ENCODE measurements at places on chromosomes 7 and 10.

DNA sequence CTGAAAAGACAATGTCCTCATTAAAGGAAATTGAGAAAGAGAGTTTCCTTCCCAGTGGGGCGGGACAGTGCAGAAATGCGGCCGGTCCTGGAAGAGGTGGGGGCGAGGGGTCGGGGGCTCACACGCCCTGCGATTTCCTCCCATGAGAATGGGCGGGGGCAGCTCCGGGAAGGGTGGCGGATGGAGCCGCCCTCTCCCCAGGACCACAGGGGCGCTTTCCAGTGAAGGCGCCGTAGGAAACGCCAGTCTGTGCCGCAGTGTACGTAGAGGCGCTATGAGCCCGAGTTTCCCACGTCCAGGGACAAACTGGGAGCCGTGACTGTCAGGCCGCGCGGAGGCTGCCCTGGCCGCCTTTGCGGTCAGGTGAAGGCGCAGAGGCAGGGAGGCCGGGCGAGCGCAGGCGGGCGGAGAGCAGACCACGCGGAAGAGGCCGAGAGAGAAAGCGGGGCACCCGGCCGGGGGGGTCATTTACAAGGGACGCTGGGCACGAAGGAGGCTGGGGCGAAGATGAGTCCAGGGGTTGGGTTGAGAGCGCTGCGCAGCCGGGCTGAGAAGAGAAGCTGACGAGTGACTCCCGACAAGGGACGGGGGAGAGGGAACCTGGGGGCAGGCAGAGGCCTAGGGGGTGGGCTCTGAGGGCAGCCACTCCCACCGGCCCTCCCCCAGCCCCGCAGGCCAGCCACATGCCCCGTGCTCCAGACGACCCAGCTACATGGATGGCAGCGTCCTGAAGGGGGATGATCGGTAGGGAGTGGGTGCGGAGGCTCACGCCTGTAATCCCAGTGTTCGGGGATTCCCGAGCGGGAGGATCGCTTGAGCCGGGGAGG lies 45.0 kb downstream of the ALOX5 start:
- DNase-seq = peak; percentile 24

GRCh38 chr10:73876157-73876556 lies 1.8 kb upstream of the CAMK2G start:
- no peak for DNase-seq

DNA sequence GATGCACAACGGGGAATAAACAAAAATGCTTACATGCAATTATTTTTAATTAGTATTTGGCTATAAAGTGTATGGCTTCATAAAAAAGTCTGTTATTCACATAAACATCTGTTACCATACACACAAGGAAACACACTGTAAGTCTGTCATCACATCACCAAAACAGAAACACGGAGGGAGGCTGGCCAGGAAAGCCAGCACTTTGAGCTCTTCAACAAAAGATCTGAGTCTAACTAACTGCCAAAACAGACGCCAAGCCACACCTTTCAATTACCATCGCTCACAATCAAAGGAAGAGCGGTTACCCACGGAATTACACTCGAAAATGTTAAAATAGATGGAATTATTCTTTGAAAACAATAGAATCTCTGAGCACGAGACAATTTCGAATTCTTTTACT lies 49.2 kb upstream of the MGMT start:
- no peak for DNase-seq

- DNase-seq = no peak
These were observed 133.9 kb downstream of the DKK1 start for GRCh38 chr10:52447931-52448353.

DNA sequence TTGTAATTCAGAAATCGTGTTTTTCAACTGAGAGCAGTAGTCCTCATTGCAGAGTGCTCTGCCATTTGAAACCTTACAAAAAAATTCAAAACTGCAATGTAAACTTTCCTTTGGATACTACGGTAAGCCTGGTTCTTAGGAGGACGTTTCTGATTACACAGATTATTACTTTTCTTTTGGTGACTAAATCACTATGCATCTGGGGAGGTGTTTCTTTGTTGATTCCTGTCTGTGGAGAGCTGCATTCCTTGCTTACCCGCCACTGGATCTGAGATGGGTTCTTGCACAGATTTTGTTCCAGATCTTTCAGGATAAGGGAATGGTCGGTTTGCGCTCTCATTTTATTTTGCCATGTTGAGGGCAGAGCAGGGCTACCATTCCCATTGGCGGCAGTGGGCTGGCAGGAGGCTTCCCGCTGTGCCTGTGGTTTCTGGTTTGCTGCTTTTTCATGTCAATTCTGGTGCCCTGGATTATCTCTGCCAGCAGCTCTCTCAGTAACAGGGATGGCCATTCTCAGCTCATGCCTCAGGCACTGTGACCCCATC lies 485.1 kb downstream of the GLRX3 start:
- no peak for DNase-seq

- no peak for DNase-seq
These were observed 29.9 kb downstream of the FANK1 start for GRCh38 chr10:125926247-125926646.

DNA sequence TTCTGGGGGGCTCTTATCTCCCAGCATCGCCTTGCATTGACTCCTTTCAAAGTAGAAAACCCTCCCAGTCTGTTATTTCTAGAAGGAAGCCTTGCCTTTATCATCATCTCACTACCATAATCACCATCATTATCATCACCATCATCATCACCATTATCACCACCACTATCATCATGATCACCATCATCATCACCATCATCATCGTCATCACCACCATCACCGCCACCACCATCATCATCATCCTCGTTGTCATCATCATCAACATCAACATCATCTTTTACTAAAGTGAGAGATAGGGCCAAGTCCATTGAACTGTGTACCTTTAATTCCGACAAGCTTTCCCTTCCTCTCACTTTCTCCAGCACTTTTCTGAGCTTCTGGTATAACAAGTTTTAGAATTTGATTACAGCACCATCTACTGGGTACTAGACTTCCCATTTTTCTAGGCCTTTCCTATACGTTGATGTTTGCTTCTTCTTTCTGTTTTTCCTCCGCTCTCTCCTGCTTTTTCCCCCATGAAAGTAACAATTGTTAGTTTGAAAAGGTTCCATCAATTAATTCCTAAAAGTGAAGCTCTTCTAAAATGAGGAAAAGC lies 226.4 kb downstream of the BUB3 start:
- no peak for DNase-seq

GRCh38 chr10:3858051-3858845 lies 73.2 kb upstream of the KLF6 start:
- no peak for DNase-seq

DNA sequence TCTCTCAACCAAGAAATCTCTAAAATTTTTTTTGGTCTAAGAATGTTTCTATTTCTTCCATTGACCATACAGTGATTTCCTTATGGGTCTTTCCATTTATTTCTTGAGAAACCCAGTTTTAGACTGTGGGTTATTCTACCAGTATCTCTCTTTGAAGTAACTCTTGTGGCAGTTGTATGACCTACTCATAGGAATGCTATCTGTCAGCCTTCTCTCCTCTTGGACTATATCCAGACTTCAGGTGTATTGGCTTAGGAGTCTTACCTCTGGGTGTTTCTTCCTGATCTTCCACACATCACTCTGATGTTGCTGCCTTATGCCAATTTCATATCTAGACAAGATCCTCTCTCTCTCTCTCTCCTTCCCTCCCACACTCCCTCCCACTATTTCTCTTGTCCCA lies 178.1 kb downstream of the BMPER start:
- DNase-seq = no peak

DNA sequence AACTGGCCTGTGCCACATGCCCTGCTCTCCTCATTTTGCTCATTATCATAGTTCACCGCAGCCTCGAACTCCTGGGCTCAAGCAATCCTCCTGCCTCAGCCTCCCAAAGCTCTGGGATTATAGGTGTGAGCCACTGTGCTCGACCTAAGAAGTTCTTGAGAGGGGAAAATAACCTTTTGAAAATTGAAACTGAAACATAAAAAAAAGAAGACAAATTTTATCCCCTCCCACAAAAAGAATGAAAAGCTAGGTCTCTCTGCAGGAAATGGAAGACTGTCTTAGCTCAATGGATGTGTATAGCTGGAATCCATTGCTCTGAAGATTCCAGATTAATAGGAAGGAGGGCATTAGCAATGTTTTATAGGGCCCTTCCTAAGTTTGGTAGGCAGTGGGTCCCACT lies 2.0 kb upstream of the EXOC6 start:
- DNase-seq = no peak

DNA sequence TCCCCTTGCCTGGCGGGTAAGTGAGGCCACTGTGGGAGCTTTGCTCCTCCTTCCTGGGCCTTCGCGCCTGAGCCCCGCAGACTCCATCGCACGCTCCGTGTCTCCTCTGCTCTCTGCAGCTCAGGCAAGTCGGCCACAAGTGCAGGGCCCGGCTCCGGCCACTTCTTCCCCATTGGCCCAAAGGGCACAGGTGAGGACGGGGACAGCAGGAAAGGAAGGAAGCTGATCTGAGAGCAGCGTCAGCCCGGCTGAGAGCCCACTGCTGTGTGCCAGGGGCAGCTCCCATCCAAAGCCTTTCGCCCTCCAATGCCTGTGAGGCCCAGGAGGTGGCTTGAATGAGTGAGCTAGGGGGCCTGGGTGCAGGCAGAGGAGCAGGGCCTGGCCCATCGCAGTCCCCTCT lies 33.7 kb upstream of the RHEB start:
- no peak for DNase-seq

DNA sequence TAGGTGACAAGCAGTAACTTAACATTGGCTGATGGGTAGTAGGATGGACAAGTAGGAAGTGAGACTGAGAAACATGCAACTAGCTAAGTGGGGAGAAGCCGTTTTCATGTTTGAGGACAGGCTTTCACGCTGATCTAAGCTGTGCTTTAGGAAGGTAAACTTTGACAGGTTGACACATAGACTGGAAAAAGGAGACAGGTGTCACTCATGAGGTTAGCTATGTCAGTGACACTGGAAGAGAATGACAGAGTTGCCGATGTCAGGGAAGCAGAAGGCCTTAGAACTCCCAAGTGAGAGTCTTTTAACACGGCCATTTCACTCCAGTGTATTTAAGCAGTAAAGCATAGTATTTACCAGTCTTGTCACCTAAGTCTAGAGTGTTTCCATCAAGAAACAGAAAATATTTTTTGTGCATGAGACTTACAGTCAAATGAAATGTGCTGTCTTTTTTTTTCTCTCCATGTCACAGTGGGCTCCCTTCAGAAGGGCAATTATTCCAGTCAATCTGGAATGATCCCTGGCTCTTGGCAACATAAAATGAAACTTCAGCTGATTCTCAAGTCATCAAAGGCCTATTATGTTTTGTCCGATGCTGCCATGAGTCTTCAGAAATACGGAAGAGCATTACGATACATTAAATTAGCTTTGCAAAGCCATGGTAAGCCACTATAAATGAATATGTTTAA lies 20.6 kb downstream of the EDRF1 start:
- DNase-seq = no peak

GRCh38 chr10:124522933-124523871 lies 61.6 kb downstream of the LHPP start:
- no peak for DNase-seq

DNA sequence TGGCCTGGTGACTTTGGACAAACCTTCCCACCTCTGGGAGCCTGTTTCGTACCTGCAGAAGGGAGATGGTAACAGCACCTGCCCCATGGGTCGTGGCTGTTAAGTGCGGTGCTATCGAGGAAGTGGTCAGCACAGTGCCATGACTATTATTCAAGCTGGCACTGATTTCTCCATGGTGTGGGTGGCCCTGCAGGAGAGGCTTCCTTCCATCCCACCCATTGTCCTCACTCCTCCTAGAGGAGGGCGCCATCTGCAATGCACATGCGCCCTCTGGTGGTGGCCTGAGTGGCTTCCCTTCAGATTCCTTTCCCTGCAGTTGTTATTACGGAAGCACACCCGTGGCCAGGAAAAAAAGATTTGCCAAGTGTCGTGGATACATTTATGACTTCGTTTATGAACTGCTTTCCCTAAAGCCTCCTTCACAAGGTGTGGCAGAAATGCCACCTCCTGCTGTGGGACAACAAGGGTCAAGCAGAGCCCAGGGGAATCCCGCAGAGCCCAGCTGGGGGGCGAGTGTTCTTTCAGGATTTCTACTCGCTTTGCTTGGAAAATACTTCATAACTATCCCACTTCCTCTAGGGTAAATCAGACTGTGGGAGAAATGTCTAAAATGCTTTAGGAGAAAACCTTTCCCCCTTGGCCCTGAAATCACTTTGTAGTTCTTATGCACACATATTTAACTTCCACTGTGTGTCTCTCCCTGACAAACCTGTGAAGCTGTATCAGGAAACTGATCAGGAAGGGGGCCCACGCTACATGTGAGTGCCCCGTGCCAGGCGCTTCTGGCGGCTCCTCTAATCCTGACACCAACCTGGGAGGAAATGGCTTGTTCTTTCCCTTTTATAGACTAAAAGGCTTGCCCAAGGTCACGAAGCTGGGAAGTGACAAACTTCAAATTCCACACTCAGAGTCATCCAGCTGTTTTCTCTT lies 98.0 kb upstream of the ANLN start:
- DNase-seq = peak; percentile 66

GRCh38 chr7:126716321-126716720 lies 536.4 kb downstream of the GRM8 start:
- DNase-seq = no peak

DNA sequence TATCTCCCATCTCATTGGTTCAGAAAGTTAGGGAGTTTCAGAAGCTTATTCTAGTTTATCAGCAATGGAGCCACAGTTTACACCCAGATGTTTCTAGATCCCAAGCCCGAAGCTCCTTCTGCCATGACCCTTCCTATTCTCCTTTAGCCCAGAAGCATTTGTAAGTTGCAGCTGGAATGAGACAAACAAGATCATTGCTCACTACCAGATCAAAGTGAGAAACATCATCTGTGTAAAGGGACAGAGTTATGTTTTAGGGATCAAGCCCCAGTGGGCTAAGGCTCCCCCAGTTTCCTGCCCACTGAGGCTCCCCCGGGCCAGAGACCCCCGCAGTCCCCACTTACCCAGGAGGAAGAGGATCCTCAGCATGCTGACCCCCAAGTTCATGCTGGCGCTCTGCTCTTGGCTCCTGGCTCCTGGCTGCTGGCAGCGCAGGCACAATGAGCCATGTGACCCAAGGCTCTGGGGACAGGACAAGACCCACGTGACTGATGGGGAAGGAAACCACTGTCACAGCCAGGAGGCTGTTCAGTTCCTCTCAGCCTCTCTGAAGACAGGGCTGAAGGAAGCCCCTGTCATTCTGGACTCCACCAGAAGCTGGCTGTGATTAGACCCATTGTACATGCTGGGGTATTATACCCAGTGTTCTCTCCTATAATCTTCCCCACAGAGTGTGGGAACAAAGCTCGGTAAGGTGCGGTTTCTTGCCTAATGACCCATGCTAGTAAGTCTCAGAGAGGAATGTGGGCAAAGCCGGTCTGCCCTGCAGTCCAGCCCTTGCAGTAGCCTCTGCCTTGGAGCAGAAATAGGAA lies at the start of gene TMEM273:
Gene TMEM273 (minus strand): TSS at position 442 of the 812 bp plus-strand sequence. CDS start 55 bp downstream, at position 387.
- no peak for DNase-seq
